Peyer's patch (tissue), 4 donors: ENCODE measurements at places on chromosomes 2 and 18. TPM values are rescaled to one million over a fixed set of nuclear protein-coding genes. Genes with fewer than 3 reads are reported as not detected.

- DNase-seq: no peak
- no peaks in the 10 kb centered on the region for H3K36me3 ChIP-seq
- H3K4me1 ChIP-seq: no peaks in the 10 kb centered on the region
- no peak overlapping the region for H3K27ac ChIP-seq
- no peaks in the 10 kb centered on the region for H3K27me3 ChIP-seq
These were observed 85.6 kb downstream of the MIB1 start for GRCh38 chr18:21826196-21826595.

Gene TGFA
- total RNA-seq: 2.5 TPM

Gene MARCHF7
- total RNA-seq: 187 TPM

- H3K4me3 ChIP-seq: no peak overlapping the region
- no peaks in the 10 kb centered on the region for H3K4me1 ChIP-seq
- no peaks in the 10 kb centered on the region for H3K27me3 ChIP-seq
- H3K36me3 ChIP-seq: peaks cover 27% of the 10 kb centered on the region
These were observed 46.9 kb downstream of the SLC66A2 start for GRCh38 chr18:79904357-79905147.

DNA sequence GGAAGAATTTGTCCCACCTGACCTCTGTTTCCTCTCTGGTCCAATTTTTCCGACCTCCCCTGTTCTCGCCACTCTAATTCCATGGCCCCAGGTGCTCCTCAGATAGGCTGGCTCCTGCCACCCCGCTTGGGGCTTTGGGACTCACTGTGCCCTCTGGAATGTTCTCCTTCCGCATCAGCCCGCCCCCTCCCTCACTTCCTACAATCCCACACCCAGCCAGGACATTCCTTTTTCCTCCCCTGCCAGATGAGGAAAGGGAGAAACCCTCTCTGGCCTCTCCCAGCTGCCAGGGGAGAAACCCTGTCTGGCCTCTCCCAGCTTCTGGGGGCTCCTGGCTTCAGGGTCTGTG is 3.1 kb upstream of the OR6B2 start:
- no peaks in the 10 kb centered on the region for H3K36me3 ChIP-seq
- H3K4me3 ChIP-seq: no peak overlapping the region
- H3K27me3 ChIP-seq: no peaks in the 10 kb centered on the region
- DNase-seq: no peak
- H3K27ac ChIP-seq: no peak overlapping the region

GRCh38 chr2:122236152-122236874 is 480.9 kb downstream of the TSN start:
- H3K4me3 ChIP-seq: no peak overlapping the region
- H3K27me3 ChIP-seq: no peaks in the 10 kb centered on the region
- DNase-seq: no peak
- H3K27ac ChIP-seq: no peak overlapping the region
- H3K4me1 ChIP-seq: no peaks in the 10 kb centered on the region

DNA sequence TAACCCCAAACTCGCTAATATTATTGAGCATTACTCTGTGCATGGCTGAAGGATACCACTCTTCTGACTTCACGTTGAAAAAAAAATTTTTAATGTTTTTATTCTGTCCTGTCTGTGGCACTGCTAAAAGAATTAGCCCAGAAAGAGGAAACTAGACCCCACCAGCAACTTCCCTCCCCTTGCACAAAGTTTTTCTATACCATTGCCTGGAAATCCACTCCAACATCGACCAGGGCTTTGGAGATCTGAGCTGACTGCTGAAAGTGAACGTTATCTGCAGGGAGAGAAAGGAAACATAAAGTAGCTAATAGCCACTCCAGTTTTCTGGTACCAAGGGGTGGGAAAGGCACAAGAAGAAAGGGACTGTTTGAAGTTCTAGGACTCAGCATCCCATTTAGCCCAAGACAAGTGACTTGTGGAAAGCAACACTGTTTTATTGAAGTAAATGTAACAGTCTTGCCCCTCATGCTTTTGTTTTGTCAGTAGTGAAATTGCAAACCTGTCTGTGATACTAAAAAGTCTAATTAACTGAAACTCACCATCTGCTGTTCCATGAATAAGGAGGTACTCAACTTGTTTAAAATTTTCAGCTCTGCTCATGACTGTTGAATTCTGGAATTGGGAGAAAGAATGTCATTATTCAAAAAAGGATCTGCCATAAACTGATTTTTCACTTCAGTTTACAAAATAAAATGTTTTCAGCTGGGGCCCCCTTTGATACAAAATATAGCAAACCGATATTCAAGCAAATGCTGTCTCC is 79.1 kb downstream of the DPP4 start:
- no peaks in the 10 kb centered on the region for H3K36me3 ChIP-seq
- no peak overlapping the region for H3K27ac ChIP-seq
- H3K4me1 ChIP-seq: no peaks in the 10 kb centered on the region
- no peaks in the 10 kb centered on the region for H3K27me3 ChIP-seq
- no peak overlapping the region for H3K4me3 ChIP-seq
- no peak for DNase-seq

DNA sequence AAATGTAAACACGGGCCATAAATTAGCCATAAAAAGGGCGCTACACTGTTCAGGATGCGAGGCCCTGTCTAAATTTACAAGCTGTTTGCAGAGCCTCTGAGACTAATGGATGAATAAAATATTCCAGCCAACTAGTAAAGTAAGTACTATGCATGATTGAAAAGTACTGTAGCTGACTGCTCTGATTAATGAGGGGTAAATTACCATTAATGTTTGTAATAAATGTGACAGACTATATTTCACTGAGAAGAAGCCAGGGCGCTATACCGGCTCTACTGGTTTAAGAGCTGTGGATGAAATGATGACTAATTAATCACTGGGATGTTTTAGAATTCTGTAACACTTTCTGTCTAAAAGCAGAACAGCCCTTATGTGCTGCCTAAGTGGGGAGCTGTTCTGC is 54.3 kb upstream of the RGPD4 start:
- no peaks in the 10 kb centered on the region for H3K36me3 ChIP-seq
- no peak for DNase-seq
- H3K4me1 ChIP-seq: no peaks in the 10 kb centered on the region
- H3K4me3 ChIP-seq: no peak overlapping the region
- no peaks in the 10 kb centered on the region for H3K27me3 ChIP-seq
- H3K27ac ChIP-seq: no peak overlapping the region

DNA sequence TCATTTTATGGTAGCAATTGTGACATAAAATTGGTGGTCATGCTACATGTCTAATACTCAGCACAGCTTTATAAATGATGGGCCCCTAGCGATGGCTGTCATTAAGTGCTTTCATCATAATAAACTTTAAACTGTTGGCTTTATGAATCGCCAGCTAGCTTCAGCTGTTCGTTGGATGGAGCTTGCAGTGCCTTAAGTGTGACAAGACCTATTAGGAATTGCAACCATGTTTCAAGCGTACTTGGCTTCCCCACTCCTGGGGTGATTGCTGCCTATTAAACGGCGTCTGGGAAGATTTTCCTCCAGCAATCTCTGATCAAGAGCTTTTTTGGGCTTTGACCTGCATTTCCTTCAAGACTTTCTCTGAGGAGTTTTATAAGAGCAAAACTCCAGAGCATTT is 164.5 kb upstream of the SIX3 start:
- H3K4me1 ChIP-seq: no peaks in the 10 kb centered on the region
- no peak for DNase-seq
- H3K4me3 ChIP-seq: no peak overlapping the region
- no peak overlapping the region for H3K27ac ChIP-seq

Gene PJVK
- total RNA-seq: 1.8 TPM

GRCh38 chr2:25479761-25480160 is 138.0 kb upstream of the DNMT3A start:
- H3K36me3 ChIP-seq: no peaks in the 10 kb centered on the region
- DNase-seq: no peak

Gene SGPP2
- total RNA-seq: 50.3 TPM

GRCh38 chr2:134327367-134327766 is 73.5 kb downstream of the MGAT5 start:
- no peak for DNase-seq
- H3K36me3 ChIP-seq: no peaks in the 10 kb centered on the region
- peaks cover 3% of the 10 kb centered on the region for H3K4me1 ChIP-seq
- no peak overlapping the region for H3K4me3 ChIP-seq
- H3K27me3 ChIP-seq: no peaks in the 10 kb centered on the region

GRCh38 chr2:150136893-150137292 is 350.6 kb downstream of the RND3 start:
- H3K27ac ChIP-seq: no peak overlapping the region
- H3K4me1 ChIP-seq: no peaks in the 10 kb centered on the region
- H3K36me3 ChIP-seq: no peaks in the 10 kb centered on the region
- H3K27me3 ChIP-seq: no peaks in the 10 kb centered on the region
- no peak overlapping the region for H3K4me3 ChIP-seq

DNA sequence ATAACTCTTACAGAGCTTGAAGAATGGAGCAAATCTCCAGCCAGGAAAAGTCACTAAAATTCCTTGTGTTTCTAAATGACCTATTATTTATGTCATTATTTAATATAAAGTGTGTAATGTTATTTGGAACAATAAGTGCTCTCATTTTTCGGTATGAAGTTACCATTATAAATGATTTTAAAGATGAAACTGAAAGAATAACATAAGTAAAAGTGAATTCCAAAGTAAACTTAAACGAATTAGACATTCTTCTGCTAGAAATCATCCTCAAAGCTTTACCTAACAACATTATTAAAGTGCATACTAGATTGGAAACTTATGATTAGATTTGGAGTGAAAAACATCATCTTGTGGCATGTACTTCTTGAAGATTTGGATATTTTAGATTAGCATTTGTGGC is 897.2 kb upstream of the CDH2 start:
- no peaks in the 10 kb centered on the region for H3K4me1 ChIP-seq
- no peaks in the 10 kb centered on the region for H3K36me3 ChIP-seq
- H3K27ac ChIP-seq: no peak overlapping the region
- no peaks in the 10 kb centered on the region for H3K27me3 ChIP-seq
- DNase-seq: no peak

- no peaks in the 10 kb centered on the region for H3K27me3 ChIP-seq
- H3K4me1 ChIP-seq: no peaks in the 10 kb centered on the region
- H3K4me3 ChIP-seq: no peak overlapping the region
- no peaks in the 10 kb centered on the region for H3K36me3 ChIP-seq
- H3K27ac ChIP-seq: no peak overlapping the region
These were observed 40.4 kb upstream of the IMP4 start for GRCh38 chr2:130302164-130302886.

Gene EVA1A
- 0.70 TPM for total RNA-seq

GRCh38 chr2:96347395-96347794 is 11.8 kb downstream of the NCAPH start:
- no peaks in the 10 kb centered on the region for H3K36me3 ChIP-seq
- H3K27ac ChIP-seq: no peak overlapping the region
- H3K27me3 ChIP-seq: no peaks in the 10 kb centered on the region
- H3K4me1 ChIP-seq: no peaks in the 10 kb centered on the region
- no peak overlapping the region for H3K4me3 ChIP-seq

DNA sequence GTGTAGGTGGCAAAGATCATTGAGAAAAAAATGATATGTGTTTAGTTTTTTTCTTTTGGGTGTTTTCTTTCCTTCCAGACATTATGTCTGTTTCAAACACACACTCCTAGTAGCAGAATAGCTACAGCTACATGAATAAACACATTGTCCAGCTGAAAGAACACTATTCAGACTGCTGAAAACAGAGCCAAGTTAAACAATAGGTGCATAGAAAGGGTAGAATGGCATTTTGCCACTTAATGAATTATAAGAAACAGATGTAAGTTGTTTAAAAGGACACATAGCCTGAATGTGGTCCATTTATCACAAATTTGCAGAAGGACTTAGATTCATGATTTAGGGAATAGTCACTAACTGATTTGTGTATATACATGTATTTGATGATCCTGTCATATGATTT is 20.1 kb downstream of the CTLA4 start:
- H3K4me1 ChIP-seq: no peaks in the 10 kb centered on the region
- H3K27me3 ChIP-seq: no peaks in the 10 kb centered on the region
- H3K27ac ChIP-seq: no peak overlapping the region
- no peak for DNase-seq

GRCh38 chr2:109055435-109055834 is 66.4 kb upstream of the EDAR start:
- H3K27ac ChIP-seq: no peak overlapping the region
- DNase-seq: no peak
- no peaks in the 10 kb centered on the region for H3K36me3 ChIP-seq
- H3K4me1 ChIP-seq: no peaks in the 10 kb centered on the region
- H3K27me3 ChIP-seq: no peaks in the 10 kb centered on the region

DNA sequence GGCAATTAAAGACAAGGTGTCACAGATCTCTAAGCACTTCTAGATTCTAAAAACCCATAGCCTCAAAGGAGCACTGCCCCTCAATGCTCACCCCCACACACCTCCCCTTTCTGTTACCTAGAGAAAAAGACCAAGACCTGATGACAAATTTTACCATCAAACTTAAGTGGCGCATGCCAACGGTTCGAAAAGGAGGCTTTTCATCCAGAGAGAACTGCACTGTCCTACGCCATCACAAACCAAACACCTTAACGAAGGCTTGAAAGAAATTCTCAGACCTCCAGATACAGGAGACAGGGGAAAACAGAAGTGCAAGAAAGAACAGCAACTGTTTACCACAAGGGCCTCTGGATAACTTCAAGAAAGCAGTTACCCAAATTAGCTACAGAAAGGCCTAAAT is 2.0 kb upstream of the ZC3H6 start:
- no peak for DNase-seq
- H3K4me3 ChIP-seq: no peak overlapping the region
- no peaks in the 10 kb centered on the region for H3K36me3 ChIP-seq
- no peaks in the 10 kb centered on the region for H3K27me3 ChIP-seq
- H3K4me1 ChIP-seq: peaks cover 7% of the 10 kb centered on the region

DNA sequence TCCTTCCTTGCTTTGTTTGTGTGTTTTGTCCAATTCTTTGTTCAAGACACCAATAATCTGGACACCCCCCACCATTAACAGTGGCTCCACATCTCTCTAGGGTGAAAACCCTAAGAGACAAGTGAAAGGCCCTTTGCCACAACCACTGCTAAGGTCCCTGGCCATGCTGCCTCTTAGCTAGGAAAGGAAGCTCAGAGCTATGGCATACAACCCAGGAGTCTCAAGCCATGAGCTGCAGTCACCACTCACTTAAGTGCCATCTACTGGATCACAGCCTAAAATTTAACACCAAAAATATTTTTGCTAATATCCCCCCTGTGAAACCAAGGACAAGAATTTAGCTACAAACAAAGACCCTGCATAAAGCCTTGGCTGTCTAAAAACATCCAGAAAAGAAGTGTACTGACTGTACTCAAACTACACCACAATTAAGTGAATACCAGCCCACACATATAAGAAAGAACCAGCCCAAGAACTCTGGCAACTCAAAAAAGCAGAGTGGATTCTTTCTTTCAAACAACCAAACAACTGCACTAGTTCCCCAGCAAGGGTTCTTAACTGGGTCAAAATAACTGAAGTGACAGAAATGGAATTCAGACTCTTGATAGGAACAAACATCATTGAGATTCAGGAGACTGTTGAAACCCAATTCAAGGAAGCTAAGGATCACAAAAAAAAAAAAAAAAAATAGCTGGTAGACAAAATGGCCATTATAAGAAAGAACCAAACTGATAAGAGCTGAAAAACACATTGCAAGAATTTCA is 130.1 kb upstream of the GALNT5 start:
- H3K27ac ChIP-seq: no peak overlapping the region
- H3K27me3 ChIP-seq: no peaks in the 10 kb centered on the region
- no peaks in the 10 kb centered on the region for H3K4me1 ChIP-seq

GRCh38 chr2:141522702-141523101 is 608.1 kb downstream of the LRP1B start:
- no peak for DNase-seq
- no peaks in the 10 kb centered on the region for H3K27me3 ChIP-seq
- H3K27ac ChIP-seq: no peak overlapping the region
- no peak overlapping the region for H3K4me3 ChIP-seq
- H3K4me1 ChIP-seq: no peaks in the 10 kb centered on the region
- H3K36me3 ChIP-seq: no peaks in the 10 kb centered on the region

- no peaks in the 10 kb centered on the region for H3K36me3 ChIP-seq
- no peaks in the 10 kb centered on the region for H3K4me1 ChIP-seq
- H3K4me3 ChIP-seq: no peak overlapping the region
- H3K27ac ChIP-seq: no peak overlapping the region
- H3K27me3 ChIP-seq: no peaks in the 10 kb centered on the region
- no peak for DNase-seq
These were observed 142.3 kb downstream of the HNMT start for GRCh38 chr2:138106606-138107005.

Gene ABCB11
- 0.54 TPM for total RNA-seq
